ENCODE measurements at places on chromosomes 3 and 15.

DNA sequence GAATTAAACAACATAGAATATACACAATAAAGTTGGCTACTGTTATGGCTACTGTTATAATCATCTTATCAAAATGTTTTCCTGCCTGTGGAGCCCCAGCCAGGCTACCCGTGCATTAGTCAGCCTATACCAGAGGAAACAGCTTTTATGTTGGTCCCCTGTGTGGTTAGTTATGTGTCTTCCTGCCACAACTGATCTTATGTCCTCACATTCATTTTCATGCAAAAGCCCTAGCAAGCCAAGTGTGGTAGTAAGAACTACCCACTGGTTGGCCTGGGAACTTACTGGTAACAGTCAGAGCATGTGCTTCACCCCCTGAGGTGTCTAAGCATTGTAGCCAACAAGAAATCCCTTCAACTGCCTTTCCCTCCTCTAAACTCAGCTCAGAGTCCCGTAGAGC, 21.8 kb downstream of the MGLL start:
- ATAC-seq: peak; percentile 47

GRCh38 chr3:193403307-193403706, 24.8 kb upstream of the ATP13A5 start:
- no peak for ATAC-seq

- no peak for ATAC-seq
Measured at GRCh38 chr15:68982976-68983563, 31.4 kb upstream of the NOX5 start.

- ATAC-seq: peak; percentile 86
Measured at GRCh38 chr3:129399145-129399894, 29.1 kb downstream of the EFCAB12 start.

DNA sequence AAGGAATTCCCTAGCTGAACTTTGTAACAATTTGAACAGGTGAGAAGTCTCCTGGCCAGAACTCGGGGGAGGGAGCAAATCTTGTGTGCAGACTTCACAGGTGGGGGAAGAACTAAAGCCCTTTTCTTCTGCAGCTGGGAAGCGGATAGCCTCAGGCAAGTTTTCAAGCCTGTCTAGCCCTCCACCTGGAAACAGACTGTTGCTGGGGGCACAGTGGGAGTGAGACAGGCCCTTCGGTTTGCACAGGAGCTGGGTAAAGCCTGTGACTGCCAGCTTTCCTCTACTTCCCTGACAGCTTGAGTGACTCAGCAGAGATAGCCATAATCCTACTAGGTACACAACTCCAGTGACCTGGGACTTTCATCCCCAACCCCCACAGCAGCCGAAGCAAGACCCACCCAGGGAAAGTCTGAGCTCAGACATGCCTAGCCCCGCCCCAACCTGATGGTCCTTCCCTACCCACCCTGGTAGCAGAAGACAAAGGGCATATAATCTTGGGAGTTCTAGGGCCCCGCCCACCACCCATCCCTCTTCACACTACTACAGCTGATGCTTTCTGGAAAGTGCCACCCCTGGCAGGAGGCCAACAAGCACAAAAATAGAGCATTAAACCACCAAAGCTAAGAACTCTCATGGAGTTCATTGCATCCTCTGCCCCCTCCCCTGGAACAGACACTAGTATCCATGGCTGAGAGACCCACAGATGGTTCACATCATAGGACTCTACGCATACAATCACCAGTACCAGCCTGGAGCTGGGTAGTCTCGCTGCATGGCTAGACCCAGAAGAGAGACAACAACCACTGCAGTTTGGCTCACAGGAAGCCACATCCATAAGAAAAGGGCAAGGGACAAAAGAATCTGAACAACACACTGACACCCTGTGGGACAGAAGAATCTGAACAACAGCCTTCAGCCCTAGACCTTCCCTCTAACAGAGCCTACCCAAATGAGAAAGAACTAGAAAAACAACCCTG, 479.0 kb downstream of the RAP2B start:
- ATAC-seq: no peak

DNA sequence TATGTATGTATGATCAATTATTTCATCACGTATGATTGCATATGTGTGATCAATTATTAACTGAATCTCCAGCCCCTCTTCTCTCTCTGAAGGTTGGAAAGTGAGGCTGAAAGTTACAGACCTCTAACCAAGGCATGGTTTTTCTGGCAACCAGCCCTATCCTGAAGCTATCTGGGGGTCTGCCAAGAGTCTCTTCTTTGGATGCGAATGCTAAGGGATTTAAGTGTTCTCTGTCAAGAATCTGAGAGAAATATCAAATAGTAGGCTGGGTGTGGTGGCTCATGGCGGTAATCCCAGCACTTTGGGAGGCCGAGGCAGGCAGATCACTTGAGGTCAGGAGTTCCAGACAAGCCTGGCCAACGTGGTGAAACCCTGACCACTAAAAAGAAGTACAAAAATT, 8.1 kb downstream of the NKTR start:
- ATAC-seq: no peak

Data from stimulated activated memory B cell treated with anti-CD40 and anti-IgM and Interleukin-4, amounts not matched to agents 10 μg/mL and 1 μg/mL and 100 μg/mL, for 72 hours (primary cell).